ENCODE measurements at places on chromosomes 5 and 9.

- DNase-seq = no peak
Measured at GRCh38 chr5:43859309-43859708, 256.3 kb downstream of the NNT start.

GRCh38 chr5:134026521-134027287 lies 21.9 kb upstream of the VDAC1 start:
- no peak for DNase-seq

GRCh38 chr5:17365811-17366138 lies 132.3 kb upstream of the TAF11L2 start:
- DNase-seq = no peak

DNA sequence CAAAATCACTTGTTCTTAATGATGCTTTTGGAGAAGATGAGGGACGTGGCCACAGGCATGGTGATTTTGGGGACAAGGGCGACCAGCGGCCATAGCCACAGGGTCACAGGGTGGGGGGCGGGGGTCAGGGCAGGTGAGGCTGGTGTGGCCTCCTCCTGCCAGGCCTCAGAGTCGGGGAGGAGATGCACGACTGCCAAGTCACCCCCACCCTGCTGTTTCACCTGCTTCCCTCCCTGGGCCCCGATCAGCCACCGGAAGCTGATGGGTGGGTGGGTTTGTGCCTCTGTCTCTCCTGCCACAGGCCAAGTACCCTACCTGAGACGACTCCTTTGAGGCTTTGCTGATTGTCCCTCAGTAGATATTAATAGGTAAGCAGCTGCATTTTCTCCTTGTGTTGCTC lies 199.3 kb downstream of the PAX5 start:
- no peak for DNase-seq

Measured in osteocyte (in vitro differentiated cells).